ENCODE measurements at places on chromosomes 5 and 9. TPM values are rescaled to one million over a fixed set of nuclear protein-coding genes. Genes with fewer than 3 reads are reported as not detected.

Gene PLAC8L1
- not detected for total RNA-seq

Gene TLR4
- 5.8 TPM for total RNA-seq

Gene OR1J2
- total RNA-seq: not detected

Gene CEP72
- 14.6 TPM for total RNA-seq

Gene CIZ1
- total RNA-seq: 62.7 TPM

Gene ARID3C
- total RNA-seq: 0.48 TPM

Data from Karpas-422 (cell line).